ENCODE measurements at places on chromosomes 2 and 18.

GRCh38 chr2:56813490-56813889, 629.7 kb downstream of the CCDC85A start:
- no peak for DNase-seq

- DNase-seq: no peak
Measured at GRCh38 chr2:160534249-160534648, 40.6 kb upstream of the RBMS1 start.

DNA sequence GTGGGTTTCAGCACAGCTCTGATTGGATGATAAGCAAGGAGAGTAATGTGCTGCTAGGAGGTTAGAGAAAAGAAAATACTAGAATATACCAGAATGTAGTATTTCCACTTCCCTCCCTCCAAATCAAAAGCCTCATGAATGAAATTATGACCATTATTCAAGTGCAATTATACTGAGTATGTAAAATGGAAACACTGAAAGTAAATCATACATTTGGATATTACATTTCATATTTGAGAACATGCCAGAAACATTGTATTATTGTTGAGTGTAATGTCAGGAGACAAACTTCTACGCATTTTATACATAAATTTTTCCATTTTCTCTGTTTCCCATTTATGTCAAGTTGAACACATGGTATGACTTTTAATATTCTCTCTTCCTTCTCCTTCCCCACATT, 942 bp upstream of the CETN1 start:
- DNase-seq: no peak

DNA sequence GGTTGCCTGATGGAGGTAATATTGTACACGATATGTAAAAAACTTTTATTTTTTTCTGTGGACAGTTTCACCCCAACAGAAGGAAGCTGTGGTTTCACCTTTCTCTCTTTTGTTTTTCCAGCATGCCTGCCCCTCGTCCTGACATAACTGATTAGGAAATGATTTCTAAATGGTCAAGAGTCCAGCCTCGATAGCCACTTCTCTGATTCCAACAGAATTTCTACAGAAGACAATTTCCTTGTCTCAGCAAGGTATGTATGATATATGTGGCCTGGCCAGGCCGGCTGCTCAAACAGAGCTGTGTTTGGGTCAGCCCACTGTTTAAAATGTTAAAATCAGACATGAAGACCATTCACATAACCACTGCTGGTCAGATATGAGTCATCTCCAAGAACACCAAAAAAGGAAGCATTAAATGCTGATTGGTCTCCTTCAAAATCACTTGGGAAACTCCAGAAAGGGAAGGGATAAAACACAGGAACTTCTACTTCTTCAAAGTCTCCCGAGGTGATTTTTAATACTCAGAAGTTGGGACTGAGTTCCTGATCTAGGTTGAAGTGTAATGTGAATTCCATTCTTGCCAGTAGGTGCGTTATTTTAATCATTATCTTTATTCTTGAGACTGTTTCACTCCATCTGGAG, 22.3 kb downstream of the ATP8B1 start:
- no peak for DNase-seq

DNA sequence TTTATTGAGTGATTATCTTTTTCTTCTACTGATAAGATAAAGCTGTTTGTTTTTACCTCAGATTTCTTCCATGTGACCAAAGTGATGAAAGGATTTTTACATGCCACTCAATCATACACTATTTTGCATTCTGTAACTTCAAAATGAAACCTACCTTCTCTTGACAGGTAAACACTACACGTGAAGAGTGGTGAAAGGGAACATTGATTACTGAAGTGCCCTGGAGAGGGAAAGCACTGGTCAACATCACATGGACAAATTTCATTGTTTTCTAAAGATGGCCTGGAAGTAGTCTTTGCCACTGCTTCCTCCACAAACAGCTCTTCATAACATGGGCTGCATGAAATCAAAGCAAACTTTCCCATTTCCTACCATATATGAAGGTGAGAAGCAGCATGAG, 120.1 kb downstream of the HIBCH start:
- DNase-seq: no peak

DNA sequence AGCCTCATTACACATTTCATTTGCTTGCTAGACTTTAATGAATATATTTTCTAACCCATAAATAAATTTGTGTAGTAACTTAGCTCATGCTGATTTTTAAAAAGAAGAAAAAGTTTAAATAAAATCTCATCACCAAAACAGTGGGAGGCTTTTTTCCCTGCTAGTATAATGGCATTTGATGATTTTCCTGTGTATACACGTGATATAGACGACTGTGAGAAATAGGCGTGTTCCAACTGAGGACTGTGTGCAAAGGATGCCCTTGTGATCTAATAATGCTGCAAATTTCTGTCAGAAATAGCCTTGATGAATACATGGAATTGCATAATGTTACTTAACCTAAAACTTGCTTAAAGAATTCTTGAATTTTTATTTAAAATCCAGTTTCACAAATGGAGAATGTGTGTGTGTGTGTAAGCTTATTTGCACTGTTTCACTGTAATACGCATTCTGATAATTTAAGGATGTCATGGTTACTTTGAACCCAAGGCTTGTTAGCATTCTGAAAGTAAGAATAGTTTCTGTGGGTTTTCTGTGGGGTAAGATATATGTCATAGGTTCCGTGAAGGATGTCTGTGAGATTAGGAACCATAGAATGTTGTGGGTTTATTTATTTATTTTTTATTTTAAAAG, 178.0 kb downstream of the DLGAP1 start:
- DNase-seq: no peak

GRCh38 chr2:8477552-8478470, 204.0 kb upstream of the ID2 start:
- peak; percentile 36 for DNase-seq

DNA sequence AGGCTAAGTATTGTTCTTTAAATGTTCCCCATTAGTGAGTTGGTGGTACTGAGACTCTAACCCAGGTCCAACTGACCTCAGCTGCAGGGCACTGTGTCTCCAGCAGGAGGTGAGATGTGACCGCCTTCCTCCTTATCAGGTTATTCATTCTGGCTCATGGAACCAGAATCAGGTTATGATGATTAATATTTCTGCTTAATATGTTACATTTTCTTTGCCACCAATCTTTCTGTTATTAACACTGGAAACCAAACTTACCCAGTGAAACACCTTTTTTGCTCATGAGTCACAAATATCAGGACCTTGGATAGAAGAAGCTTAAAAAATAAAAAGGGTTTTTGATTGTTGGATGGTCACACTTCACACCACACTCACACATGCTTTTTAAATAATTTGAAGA, 85.4 kb downstream of the DPP4 start:
- DNase-seq: no peak

- no peak for DNase-seq
Measured at GRCh38 chr18:5393779-5394178, 98.3 kb upstream of the ZBTB14 start.

DNA sequence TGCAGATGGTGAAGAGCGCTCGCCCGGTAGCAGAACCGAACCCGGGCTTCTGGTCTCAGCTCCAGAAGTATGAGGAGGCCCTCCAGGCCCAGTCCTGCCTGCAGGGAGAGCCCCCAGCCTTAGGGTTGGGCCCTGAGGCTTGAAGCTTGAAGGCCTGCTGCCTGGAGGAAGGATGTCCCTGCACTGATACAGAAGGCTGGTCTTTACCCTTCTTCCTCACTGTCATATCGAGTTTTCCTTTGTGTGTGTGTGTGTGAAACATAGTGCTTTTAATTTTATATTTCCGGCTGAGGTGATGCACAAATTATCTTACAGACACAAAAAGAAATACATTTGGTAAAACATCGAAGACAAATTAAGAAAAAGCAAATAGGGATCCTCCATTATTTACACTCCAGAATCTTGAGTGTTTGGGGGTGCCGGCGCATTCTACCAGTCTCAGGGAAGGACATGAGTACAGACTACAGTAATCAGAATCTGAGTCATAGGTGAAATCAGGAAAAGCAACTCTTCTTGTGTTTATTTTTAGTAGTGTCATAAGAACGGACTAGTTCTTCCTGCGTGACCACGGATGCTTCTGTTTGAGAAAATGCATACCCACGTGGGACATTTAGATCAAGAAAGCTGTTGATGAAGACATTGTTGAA, 1.3 kb downstream of the DUSP28 start:
- DNase-seq: peak; percentile 53

DNA sequence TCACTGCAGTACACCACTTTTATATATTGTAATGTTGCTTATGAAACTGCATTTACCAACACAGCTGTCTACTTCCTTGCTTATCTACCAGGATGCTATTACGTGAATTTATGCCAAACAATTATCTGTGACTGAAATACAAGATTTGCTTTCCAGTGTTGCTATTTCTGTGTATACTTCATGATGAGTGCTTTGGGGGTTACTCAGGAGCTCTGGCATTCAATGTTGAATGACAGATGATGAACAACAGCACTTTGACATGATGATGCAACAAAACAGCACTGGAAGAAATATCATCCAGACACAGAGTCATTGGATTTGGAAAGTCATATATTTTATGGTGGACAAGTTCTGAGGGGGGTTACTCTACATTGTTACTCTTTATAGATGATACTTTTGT, 125.8 kb downstream of the NETO1 start:
- DNase-seq: no peak

Measured in CD4-positive, alpha-beta T cell treated with Interleukin-17A for 4 hours (primary cell).